ENCODE measurements at places on chromosomes 2 and 18.

- no peak for DNase-seq
Observed at GRCh38 chr2:5725794-5726463, 33.7 kb downstream of the SOX11 start.

- DNase-seq, result no peak
Observed at GRCh38 chr2:18792226-18792629, 202.9 kb upstream of the NT5C1B start.

GRCh38 chr2:58655152-58655551 is 414.0 kb upstream of the FANCL start:
- no peak for DNase-seq

- DNase-seq, result no peak
Observed at GRCh38 chr2:55856936-55857335, 66.6 kb downstream of the EFEMP1 start.

DNA sequence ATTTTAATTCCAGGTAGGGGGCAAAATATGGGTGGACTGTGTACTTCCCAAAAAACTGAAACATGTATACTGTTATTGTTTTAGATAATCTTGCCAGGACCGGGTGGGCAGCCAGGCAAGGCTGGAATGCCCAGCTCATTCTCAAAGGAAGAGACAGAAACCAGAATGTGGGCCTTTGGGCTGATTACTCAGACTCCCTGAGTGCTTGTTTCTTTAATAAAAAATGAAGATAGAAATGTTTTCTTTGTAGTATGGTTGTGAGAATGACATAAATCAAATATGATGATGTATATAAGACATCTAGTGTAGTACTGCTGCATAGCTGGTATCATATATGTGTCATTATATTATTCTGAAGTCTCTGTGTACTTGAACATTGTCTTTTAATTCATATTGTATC is 231.6 kb upstream of the NT5C1B start:
- DNase-seq, result no peak

DNA sequence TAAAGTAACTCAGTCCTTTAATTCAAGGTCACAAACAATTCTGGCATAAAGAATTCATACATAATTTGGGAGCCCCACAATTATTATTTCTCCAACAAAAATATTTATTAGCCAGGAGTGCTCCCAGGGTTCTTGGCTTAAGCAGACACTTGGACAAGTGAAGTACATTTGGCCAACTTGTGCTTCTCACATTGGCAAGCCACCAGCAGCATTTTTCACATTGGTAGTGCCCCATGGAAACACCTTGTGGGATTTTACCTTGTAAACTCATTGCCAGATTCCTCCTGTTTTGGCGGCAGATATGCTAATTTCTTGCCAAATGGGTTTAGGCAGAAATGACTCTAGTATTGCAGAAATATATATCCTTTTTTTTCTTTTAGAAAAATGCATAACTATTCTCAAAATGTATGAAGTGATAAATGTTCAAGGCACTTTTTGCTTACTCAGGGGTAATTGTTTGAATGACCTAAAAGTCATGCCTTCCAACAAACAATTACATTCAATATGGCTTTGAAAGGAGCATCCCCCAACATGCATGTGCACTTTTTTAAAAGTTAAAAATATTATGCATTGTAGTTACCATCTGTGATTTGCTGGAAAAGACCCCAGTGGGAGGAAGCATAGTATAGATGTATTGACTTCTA is 113.5 kb downstream of the CSRNP3 start:
- no peak for DNase-seq

DNA sequence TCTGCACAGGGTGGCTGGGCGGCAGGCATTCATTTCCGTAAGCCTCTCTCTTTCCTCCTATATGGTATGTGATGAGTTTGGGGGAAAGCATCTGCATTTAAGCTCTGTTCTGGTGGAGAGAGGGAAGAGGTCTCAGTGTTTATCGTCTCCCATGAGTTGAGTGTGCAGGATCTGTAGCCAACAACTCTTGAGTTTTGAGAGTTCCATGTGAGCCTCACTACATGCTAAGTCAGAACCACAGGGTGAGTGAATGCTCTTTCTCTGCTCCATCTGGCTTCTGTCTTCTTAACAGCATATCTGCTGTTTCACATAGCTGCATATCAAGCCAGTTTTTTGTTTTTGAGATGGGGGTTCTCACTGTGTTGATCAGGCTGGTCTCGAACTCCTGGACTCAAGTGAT is 22.7 kb downstream of the RAB31 start:
- no peak for DNase-seq

DNA sequence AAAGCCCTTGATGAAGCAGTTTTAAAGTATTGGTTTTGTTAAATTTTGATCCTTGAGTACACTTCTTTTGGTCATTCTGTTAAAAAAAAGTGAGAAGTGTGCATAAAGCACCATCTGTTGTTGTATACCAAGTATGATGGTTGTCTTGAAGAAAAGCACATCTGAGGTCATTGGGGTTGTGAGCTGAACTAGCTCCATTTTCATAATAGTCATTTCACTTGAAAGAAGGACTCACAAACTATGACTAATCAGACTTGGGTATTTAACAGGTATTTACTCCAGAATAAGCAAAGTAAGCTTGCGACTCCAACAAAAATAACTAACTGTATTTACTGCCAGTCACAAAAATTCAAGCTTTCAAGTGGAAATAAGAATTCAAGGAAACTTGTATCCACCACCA is 35.1 kb downstream of the CHN1 start:
- no peak for DNase-seq

- no peak for DNase-seq
Observed at GRCh38 chr2:183383854-183384253, 259.6 kb downstream of the NUP35 start.

- no peak for DNase-seq
Observed at GRCh38 chr2:173238385-173238784, 116.3 kb upstream of the CDCA7 start.

DNA sequence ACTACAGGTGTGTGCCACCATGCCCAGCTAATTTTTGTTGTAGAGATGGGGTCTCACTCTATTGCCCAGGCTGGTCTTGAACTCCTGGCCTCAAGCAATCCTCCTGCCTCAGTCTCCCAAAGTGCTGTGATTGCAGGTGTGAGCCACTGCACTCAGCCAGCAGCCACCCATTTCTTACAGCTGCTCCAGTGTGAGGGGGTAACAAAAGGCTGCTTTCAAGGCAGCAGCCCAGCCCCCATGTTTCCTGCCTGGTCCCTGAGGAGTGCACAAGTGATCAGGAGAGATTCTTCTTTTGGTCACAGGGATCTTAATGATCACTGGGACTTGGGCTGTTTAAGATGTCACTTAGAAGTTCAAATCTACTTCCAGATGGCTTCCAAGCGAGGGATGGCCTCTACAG is 15.2 kb upstream of the CXCR4 start:
- DNase-seq, result no peak

DNA sequence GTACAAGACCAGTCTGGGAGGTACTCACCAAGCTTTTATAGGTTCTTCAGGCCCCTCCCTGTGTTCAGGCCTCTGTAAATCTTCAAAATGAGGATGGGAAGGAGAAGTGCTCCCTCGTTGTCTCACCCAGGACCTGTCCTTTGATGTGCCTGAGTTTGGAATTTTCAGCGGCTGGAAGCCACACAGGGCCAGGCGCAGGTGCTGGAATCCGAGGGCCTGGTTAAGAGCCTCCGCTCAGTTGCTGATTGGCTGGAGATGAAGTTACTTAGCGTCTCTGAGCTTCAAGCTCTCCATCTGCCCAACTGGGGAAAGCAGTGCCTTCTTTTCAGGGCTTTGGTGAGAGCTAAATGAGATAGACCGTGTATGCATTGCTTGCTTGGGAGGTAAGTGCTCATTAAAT is 30.0 kb downstream of the HJURP start:
- no peak for DNase-seq

DNA sequence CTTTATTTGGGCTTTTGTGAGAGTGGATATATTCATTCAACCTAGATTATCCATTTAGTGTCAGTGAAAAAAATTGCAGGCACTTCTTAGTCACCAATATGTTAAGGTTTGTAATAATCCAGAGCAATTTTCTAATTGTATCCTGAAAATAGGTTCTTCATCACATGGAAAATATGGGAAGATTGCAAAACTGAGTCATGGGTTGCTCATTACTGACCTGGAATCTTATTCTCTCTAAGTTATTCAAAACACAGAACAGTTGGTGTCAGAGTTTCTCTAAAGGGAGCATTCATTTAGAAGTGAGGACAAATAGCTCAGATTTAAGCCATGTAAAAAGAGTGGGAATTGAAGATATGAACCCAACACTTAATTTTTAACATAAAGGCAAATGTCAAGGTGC is 181.3 kb downstream of the IKZF2 start:
- DNase-seq, result no peak

GRCh38 chr2:164644036-164644700 is 22.9 kb upstream of the GRB14 start:
- no peak for DNase-seq

- DNase-seq, result no peak
Observed at GRCh38 chr2:223909001-223909741, 36.0 kb downstream of the WDFY1 start.

DNA sequence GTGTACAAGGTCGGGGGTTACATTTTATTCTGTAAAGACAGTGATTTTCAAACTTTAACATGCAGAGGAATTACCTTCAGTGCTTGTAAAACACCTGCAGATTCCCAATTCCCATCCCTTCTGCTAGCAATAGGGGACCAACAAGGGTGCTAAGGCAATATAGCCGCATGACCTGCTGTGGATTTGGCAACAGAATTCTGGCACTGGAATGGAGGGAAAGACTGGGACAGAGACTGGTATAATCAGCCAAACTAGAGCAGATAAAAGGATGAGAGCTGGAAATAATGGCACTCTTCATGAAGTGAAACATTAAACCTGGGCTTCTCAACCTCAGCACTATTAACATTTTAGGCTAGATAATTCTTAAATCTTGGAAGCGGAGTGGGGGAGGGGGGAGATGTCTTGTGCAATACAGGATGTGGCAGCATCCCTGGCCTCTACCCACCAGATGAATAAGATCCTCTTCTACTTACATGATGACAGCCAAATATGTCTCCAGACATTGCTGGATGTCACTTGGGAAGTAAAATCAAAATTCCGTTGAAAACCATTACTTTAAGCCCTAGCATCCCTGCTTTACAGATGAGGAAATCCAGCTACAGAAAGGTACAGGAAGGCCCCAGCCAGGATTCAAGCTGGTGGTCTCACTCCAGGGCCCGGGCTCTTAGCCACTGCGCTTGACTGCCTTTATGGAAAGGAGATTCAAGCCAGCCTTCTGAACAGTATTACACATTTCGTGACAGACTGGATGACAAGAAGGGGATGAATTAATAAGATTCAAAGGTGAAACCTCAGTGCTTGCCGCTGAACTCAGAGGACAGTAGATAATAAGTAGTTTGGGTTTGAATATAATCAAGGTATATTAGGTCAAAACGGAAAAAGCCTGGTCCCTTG is 1.7 kb downstream of the EVA1A start:
- DNase-seq, result no peak

GRCh38 chr2:42754021-42754775 is 9.7 kb downstream of the OXER1 start:
- DNase-seq, result peak; percentile 29

GRCh38 chr2:45923701-45924100 is 272.2 kb downstream of the PRKCE start:
- DNase-seq, result no peak

DNA sequence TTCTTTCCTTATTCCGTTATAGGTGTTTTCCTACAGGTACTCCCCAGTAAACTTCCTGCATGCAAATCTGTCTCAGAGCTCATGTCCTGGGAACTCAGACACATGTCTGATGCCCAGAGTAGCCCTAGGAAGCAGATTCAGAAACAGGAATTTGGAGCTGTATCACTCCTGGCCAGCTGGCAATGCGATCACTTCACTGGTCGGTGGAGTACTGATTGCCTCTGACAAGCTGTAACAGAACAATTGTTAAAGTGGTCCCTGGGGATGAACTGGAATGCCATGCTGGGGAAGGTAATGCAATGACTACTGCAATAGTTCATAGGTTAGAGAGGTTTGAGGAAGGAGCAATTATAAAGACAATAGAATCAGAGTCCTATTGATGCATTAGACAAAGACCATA is 131.6 kb upstream of the DOCK10 start:
- no peak for DNase-seq

- DNase-seq, result no peak
Observed at GRCh38 chr2:210203147-210203546, 22.1 kb downstream of the ACADL start.

DNA sequence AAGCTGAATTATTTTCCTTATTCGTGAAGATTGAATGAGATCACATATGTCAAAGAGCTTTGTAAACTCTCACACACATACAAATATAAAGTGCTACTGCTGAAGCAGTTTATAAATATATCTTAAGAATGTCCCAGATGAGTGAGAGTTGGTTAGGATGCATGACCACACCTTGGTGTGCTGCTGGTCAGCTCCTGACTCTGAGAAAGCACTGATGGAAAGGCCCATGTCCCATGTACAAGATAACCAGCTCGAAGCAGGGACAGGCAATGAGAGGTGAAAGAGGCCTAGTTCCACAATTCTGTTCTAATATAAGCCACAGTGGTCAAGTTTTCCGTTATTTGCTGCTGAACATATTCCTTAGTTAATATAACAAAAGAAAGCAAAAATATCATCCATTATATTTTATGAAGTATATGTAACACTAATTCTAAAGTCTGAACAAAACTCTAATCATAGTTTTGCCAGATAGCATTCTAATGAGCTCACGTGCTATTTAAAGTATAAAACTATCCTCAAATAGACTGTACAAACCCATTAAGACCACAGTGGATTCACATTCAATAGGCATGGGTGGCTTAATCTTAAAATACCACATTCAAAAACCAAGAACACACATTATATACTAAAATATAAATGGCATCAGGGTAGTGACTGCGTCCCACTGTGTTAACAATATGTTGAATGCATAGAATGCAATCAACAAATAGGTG is 49.1 kb downstream of the CHMP3 start:
- no peak for DNase-seq
